ENCODE measurements at places on chromosomes 7 and 10. TPM values are rescaled to one million over a fixed set of nuclear protein-coding genes. Genes with fewer than 3 reads are reported as not detected.

OR2A12 gene
- total RNA-seq = not detected

GPAM gene
- total RNA-seq = 4.4 TPM

OR2A5 gene
- not detected for total RNA-seq

ADAM22 gene
- 1.1 TPM for total RNA-seq

ST8SIA6 gene
- total RNA-seq = 0.53 TPM

STEAP4 gene
- 6.3 TPM for total RNA-seq

- peaks cover 56% of the 10 kb centered on the region for H3K4me1 ChIP-seq
- peak overlapping the region; percentile 95 for H3K27ac ChIP-seq
- no peaks in the 10 kb centered on the region for H3K27me3 ChIP-seq
- peak overlapping the region; percentile 78 for H3K4me3 ChIP-seq
These were observed 457 bp downstream of the PLOD3 start for GRCh38 chr7:101216860-101217387.

DNA sequence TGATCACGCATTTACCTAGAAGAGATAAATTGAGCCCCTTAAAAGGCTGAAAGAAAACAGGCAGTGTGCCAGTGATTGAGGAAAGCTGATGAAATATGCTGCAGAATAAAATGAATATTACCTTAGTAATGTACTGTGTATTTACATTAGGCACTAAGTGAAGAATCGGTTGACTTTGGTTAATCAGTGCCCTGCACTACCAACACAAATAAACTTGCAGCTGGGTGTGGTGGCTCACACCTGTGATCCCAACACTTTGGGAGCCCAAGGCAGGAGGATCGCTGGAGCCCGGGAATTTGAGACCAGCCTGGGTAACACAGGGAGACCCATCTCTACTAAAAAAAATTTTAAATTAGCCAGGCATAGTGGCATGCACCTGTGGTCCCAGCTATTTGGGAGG, 148.3 kb upstream of the TCF7L2 start:
- H3K4me3 ChIP-seq = no peak overlapping the region
- DNase-seq = no peak
- H3K27ac ChIP-seq = no peak overlapping the region
- no peaks in the 10 kb centered on the region for H3K36me3 ChIP-seq
- H3K4me1 ChIP-seq = peaks cover 6% of the 10 kb centered on the region

GRCh38 chr10:101000915-101001658, 1.5 kb downstream of the LZTS2 start:
- H3K27ac ChIP-seq = peak overlapping the region; percentile 98
- peaks cover 38% of the 10 kb centered on the region for H3K36me3 ChIP-seq
- no peaks in the 10 kb centered on the region for H3K27me3 ChIP-seq

DNA sequence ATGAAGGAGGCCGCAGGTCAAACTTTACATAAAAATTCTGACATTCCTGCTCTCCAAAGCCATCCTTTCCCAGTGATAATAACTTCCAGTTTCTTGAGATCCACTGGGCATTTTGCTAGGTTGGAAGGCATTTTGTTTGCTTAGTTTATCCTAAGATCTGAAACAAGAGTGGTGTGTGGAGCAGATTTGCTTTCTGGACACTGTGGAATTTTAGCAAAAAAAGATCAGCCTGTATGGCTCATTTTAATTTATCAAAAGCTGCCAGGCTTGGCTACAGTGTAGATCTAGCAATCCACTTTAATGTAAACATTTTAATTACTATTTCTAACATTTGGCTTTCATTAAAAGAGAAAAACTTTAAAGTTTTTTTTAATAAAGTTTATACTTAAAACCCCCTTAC, 124.8 kb downstream of the SAMD9 start:
- H3K27me3 ChIP-seq = no peaks in the 10 kb centered on the region
- H3K27ac ChIP-seq = no peak overlapping the region
- no peak for DNase-seq
- no peaks in the 10 kb centered on the region for H3K36me3 ChIP-seq
- H3K4me3 ChIP-seq = no peak overlapping the region

DNA sequence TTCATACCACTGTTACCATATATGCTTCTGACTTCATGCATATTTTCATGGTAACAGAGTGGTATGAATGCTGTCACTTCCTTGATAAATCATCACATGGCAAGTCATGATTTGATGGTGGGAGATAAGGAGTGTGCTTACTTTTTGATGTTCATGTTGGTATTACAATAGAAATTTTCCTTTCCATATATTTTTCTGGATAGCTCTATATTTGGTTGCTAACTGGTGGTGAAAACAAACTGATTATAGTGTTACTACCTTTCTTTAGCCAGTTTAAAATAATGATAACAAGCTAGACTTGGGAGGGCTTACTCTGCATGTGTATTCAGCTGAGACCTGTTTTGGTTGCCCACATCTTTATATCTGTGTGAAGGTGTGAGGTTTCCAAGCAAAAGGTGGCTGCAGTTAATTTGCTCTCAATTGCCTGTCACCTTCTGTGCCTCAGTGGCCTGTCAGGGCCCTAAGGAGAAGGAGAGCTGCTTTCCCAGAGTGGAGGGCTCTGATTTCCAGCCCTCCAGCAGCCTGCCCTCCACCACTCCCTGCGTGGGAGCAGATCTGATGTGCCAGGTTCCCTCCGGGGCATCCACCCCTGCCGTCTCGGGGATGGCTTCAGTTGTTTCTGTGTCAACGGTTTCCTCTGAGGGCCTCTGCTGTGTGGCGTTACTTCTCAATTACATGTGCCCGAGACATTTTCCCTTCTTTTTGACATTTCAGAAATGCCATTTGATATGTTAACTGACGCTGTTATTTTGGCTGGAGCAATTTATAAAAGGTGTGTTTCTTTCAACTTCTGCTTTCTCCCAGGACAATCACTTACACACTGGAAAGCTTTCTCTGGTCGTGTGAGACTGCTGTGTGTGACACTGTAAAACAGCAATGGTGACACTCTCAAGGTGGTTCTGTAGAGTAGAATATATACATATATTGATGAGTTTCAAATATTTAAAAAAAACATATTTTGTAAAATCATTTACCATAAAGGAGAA, 107.7 kb upstream of the KLF6 start:
- H3K4me1 ChIP-seq = no peaks in the 10 kb centered on the region
- DNase-seq = no peak
- H3K4me3 ChIP-seq = no peak overlapping the region
- H3K27ac ChIP-seq = peak overlapping the region; percentile 1

DNA sequence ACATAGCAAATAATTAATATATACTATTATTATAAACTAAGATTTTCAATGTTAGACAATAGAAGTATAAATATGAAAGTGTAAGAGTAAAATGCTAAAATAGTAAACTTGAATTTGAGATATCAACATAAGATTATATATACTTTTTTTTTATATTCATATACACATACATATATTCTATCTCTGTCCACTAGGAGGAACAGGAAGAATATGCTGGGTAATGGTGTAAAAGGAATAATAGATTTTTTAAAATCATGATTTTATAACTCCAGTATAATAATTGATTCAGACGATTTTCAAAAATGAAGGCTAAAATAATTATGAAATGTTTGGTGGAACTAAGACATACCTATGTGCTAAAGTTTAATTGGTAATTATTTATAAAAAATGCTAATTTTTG, 37.7 kb downstream of the AGMO start:
- H3K27me3 ChIP-seq = no peaks in the 10 kb centered on the region
- no peak for DNase-seq
- no peak overlapping the region for H3K27ac ChIP-seq
- H3K4me3 ChIP-seq = no peak overlapping the region
- H3K4me1 ChIP-seq = no peaks in the 10 kb centered on the region
